Activated CD8-positive, alpha-beta T cell treated with anti-CD3 and anti-CD28 coated beads, Interleukin-2, amount 10 ng/mL, durations not matched to agents 7 days and 5 days (primary cell): ENCODE measurements at places on chromosomes 7 and 10. TPM values are rescaled to one million over a fixed set of nuclear protein-coding genes. Genes with fewer than 3 reads are reported as not detected.

DNA sequence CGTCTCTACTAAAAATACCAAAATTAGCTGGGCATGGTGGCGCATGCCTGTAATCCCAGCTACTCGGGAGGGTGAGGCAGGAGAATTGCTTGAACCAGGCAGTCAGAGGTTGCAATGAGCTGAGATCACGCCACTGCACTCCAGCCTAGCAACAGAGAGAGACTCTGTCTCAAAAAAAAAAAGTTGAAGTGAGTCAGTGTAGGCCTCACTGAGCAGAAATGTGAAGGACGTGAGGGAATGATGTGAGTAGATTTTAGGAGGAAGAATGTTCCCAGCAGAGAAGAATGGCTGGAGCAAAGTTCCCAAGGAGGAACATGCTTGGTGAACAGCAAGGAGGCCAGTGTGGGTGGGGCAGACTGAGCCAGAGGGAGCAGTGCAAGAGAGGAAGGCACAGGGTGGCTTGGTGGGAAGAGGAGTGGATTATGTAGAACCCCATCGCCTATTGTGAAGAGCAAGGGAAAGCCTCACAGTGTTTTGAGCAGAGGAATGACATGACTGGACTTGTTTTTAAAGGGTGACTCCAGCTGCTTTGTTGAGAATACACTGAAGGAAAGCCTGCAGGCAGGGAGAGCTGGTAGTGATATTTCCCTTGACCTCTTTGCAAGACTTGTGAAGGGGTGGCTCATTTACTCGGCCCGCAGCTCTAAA lies 708.7 kb downstream of the SUGCT start:
- no peaks in the 10 kb centered on the region for H3K36me3 ChIP-seq
- H3K27ac ChIP-seq, result no peak overlapping the region
- H3K4me3 ChIP-seq, result no peak overlapping the region
- H3K27me3 ChIP-seq, result no peaks in the 10 kb centered on the region

Gene NMT2
- 30.2 TPM for total RNA-seq

Gene DLG5
- 3.5 TPM for total RNA-seq

Gene FAS
- total RNA-seq, result 58.5 TPM

DNA sequence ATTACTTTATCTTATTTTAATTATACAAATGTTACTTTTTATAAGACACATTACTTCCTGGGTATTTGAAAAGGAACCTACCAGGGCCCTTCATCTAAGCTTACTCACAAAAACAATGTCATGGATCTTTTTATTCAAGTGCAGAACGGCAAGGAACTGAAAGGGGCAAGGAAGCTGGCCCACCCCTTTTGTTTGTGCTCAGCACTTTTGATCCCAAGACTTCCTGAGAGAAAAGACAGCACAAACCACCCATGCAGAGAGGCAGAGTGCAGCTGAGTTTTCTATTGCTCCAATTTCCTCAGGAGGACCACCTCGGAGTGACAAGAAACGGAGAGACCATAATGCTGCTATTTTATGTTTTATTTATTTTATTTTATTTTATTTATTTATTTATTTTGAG lies 232.0 kb upstream of the NRP1 start:
- H3K4me1 ChIP-seq, result no peaks in the 10 kb centered on the region
- no peak overlapping the region for H3K27ac ChIP-seq
- no peaks in the 10 kb centered on the region for H3K36me3 ChIP-seq
- H3K4me3 ChIP-seq, result no peak overlapping the region

DNA sequence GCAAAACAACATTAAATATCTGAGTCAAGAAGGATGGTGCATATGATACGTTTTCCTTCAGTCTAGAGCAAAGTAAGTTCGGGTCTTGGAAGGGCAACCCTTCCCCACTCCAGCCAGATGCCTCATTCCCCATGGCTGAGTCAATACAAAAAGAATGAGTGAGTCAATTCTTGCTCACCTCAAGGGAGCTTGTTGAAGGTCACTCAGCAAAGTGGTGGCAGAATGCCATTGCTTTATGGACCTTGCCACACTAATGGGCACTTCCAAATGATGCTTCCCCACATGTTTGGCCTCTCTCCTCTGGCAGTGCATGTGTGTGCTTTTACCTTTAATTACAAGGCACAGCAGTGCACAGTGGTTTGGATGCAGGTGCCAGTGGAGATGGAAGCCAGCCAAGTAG lies 296.5 kb downstream of the SORCS3 start:
- peaks cover 4% of the 10 kb centered on the region for H3K4me1 ChIP-seq
- DNase-seq, result no peak
- no peak overlapping the region for H3K4me3 ChIP-seq
- no peak overlapping the region for H3K27ac ChIP-seq

Gene RTKN2
- total RNA-seq, result 2.2 TPM

Gene GLUD1
- 99.6 TPM for total RNA-seq

- H3K4me3 ChIP-seq, result no peak overlapping the region
- H3K36me3 ChIP-seq, result no peaks in the 10 kb centered on the region
- peaks cover 6% of the 10 kb centered on the region for H3K4me1 ChIP-seq
- H3K27ac ChIP-seq, result no peak overlapping the region
- no peak for DNase-seq
Measured at GRCh38 chr10:71219918-71220688, 7.7 kb downstream of the UNC5B start.

DNA sequence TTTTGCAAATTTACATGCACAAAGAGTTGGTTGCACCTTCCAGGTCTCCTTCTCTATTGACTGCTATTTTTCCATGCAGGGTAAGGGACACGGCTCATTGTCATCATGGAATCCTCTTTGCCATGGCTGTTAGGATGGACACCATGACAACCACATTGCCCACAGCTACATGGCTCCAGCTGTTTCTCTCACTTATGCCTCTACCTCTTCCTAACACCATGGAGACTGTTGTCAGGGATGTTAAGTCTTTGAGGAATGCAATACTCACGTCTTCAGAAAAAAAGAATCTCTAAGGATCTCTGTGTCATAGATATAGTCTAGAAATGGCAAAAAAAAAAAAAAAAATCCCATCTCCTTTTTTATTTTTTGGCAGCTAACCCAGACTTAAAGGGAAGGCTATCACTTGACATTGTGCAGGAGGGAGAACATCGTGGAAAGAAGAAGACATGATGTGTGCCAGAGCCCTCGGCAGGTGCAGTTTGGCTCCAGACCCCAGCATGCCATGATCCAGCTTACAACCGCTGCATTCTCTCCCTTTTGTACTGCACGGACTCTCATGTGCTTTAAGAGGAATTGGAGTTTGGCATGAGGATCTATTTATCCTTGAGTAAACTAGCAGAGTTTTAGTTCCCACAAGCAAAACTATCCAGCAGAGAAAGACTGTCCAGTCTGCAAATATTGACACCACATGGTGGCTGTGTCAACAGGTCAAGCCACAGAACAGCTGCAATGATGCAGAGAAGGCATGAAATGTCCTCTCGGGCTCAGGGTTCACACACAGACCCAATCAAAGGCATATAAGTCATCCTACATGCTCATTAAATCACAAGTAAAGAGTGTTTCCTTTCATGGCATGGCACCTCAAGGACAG lies 70.8 kb downstream of the FRMD4A start:
- peaks cover 13% of the 10 kb centered on the region for H3K27me3 ChIP-seq
- H3K4me3 ChIP-seq, result no peak overlapping the region
- DNase-seq, result no peak
- no peak overlapping the region for H3K27ac ChIP-seq
- H3K36me3 ChIP-seq, result no peaks in the 10 kb centered on the region
- H3K4me1 ChIP-seq, result no peaks in the 10 kb centered on the region

Gene AKR1C4
- not detected for total RNA-seq

Gene SCIN
- 0.39 TPM for total RNA-seq

GRCh38 chr7:135147899-135148721 lies at the start of gene TMEM140:
Gene TMEM140 (plus strand): TSS chr7:135148072. CDS start chr7:135164442, 16,370 bp downstream.
- peak within 1 kb of the TSS; percentile 95 for H3K27ac ChIP-seq
- peak; percentile 77 for DNase-seq
- H3K27me3 ChIP-seq, result no peaks in the 10 kb centered on the region
- peak within 1 kb of the TSS; percentile 84 for H3K4me3 ChIP-seq

- H3K27me3 ChIP-seq, result no peaks in the 10 kb centered on the region
- H3K27ac ChIP-seq, result no peak overlapping the region
- no peak for DNase-seq
- no peaks in the 10 kb centered on the region for H3K36me3 ChIP-seq
Measured at GRCh38 chr7:38292442-38292841, 19.0 kb upstream of the TARP start.

Gene ADK
- total RNA-seq, result 42.1 TPM

DNA sequence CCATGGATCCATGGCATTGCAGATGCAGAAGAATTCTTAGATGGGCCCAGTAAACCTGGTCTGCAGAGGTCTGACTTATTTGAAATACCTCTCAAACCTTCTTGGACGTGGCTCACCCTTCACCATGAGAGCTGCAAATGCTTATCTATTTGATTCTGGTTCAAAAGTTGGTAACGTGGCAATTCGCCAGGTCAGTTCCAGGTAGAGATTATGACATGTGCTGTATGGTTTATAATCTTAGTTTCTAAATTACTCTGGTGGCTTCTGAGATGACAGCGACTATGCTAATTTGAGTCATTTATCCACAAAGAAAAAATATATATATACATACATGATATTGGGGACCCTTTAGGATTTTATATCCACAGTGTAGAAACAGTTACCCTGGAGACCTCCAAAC lies 68.8 kb downstream of the NRP1 start:
- H3K4me3 ChIP-seq, result no peak overlapping the region
- no peaks in the 10 kb centered on the region for H3K36me3 ChIP-seq
- H3K27ac ChIP-seq, result no peak overlapping the region
- peaks cover 15% of the 10 kb centered on the region for H3K4me1 ChIP-seq
- H3K27me3 ChIP-seq, result no peaks in the 10 kb centered on the region

GRCh38 chr7:98266840-98267239 lies 14.6 kb upstream of the BRI3 start:
- H3K36me3 ChIP-seq, result peaks cover 13% of the 10 kb centered on the region
- no peaks in the 10 kb centered on the region for H3K4me1 ChIP-seq
- no peak for DNase-seq
- H3K27me3 ChIP-seq, result no peaks in the 10 kb centered on the region

DNA sequence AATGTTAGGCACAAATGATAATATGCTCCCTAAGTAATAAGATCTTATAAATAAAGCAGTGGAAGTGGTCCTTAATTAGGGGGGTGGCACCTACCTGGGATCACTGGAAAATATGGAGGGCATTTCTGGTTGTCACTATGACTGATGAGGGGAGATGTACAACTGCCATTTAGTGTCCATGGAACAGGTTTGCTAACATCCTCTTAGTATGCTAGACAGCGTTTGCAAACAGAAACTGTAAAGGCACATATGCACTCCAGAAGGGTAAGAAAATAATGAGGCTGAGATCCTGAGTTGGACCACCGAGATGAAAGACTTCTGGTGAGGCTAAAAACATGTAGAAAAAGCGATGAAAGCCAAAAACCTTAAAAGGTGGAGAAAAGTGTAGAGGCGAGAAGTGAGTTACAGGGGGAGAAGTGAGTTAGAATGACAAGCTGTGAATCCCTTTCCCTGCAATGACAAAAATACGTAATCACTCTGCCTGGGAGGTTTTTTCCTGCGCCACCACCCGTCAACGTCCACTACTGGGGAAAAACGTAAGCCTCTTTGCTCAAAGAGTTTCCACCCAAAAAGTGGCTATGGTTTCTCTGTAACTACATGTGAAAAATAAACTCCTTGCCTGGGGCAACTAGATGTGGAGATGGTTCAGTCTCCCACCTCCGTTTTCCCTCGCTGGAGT lies 767 bp downstream of the KRIT1 start:
- no peaks in the 10 kb centered on the region for H3K27me3 ChIP-seq
- H3K4me1 ChIP-seq, result peaks cover 37% of the 10 kb centered on the region
- H3K4me3 ChIP-seq, result peak overlapping the region; percentile 92

Gene AVPI1
- total RNA-seq, result 1.7 TPM

GRCh38 chr7:70856901-70857630 lies 274.9 kb upstream of the GALNT17 start:
- H3K36me3 ChIP-seq, result no peaks in the 10 kb centered on the region
- no peaks in the 10 kb centered on the region for H3K27me3 ChIP-seq
- no peak overlapping the region for H3K4me3 ChIP-seq
- H3K4me1 ChIP-seq, result no peaks in the 10 kb centered on the region
- peak; percentile 68 for DNase-seq

Gene IFIT2
- total RNA-seq, result 7.3 TPM

GRCh38 chr7:112202816-112203215 lies 3.4 kb downstream of the DOCK4 start:
- H3K27ac ChIP-seq, result no peak overlapping the region
- no peak overlapping the region for H3K4me3 ChIP-seq

Gene TCTN3
- total RNA-seq, result 20.4 TPM

Gene IFRD1
- 40.1 TPM for total RNA-seq

Gene GTF2IRD1
- not detected for total RNA-seq

Gene MXI1
- 11.3 TPM for total RNA-seq

Gene BPGM
- 12.2 TPM for total RNA-seq

DNA sequence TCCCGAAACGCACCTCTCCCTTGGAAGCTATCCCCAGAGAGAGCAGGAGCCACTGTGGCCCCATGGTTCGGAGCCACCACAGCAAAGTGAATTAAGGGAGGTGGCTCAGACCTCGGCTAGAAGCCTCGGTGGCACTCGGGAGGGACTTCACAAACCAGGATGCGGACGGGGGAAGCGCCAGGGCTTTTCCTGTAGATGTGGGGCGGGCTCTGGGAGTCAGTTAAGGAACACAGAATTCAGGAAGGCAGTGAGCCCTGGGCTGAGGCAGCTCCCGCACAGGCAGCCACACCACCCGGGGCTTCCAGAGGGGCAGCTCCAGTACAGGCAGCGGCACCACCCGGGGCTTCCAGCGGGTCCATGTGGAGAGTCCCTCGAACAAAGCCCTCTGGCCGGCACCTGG lies 42.7 kb upstream of the DPYSL4 start:
- DNase-seq, result no peak
- H3K36me3 ChIP-seq, result no peaks in the 10 kb centered on the region
- no peak overlapping the region for H3K4me3 ChIP-seq
- no peak overlapping the region for H3K27ac ChIP-seq

DNA sequence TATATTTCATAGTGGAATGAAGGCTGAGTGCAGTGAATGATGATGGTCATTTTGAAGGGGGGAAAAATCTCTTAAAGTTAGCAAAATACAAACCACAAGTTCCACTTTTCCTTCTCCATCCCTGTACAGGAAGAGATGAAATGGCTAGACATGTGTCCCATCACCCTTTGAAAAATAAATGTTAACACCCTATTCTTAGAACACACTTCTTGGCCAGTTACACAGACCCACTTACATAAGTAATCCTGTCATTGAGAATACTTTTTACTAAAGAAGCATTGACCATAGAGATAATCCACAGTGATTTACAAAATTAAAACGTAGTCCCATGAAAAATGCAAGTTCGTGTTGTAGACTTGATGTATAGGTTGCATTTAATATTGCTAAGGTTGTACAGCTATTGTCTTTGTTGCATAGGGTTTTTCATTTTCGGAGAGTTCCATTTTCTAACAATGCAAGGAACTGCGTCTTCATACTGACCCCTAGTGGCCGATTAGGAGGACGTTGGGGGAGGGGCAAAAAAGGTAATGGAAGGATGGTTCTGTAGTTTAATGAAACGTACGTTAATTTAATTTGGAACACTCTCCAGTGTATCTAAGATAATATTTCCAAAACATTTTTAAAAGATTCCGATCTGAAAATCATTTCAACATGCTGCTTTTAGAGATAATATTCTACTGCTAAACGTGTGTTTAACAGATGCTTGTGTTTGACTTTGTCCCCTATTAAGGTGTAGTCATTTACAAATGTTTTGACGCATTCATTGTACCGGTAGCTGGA lies 60.9 kb downstream of the ARMC3 start:
- no peaks in the 10 kb centered on the region for H3K36me3 ChIP-seq
- DNase-seq, result peak; percentile 78
- H3K4me1 ChIP-seq, result peaks cover 21% of the 10 kb centered on the region
- no peak overlapping the region for H3K27ac ChIP-seq
- peaks cover 11% of the 10 kb centered on the region for H3K27me3 ChIP-seq
